CD8-positive, alpha-beta memory T cell (primary cell): ENCODE measurements at places on chromosomes 4 and X.
A peak's percentile ranks its signal among the peaks of the same experiment; 100 is the strongest.

GRCh38 chr4:126354784-126355183, 1040.0 kb downstream of the FAT4 start:
- H3K36me3 ChIP-seq: no peaks in the 10 kb centered on the region
- no peaks in the 10 kb centered on the region for H3K27me3 ChIP-seq
- DNase-seq: no peak
- no peak overlapping the region for H3K27ac ChIP-seq

DNA sequence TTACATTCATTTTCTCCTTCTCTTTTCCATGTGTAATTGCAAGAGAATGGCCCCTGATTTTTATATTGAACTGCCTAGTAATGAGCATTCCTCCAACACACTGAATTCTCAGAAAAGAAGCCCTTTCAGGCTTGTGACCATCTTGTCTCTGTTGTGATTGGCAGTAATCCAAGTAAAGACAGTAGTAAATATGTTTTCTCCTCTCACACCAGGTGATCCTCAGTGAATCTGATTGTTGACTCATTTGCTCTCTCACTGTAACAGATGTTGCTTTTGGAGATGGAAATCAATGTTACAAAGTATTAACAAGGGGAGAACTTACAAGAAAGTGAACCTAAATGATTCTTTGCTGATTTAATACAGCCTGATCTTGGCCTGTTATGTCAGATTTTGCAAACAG, 271.0 kb downstream of the AFF2 start:
- H3K4me1 ChIP-seq: no peaks in the 10 kb centered on the region
- no peak overlapping the region for H3K4me3 ChIP-seq
- DNase-seq: no peak
- no peaks in the 10 kb centered on the region for H3K36me3 ChIP-seq
- H3K27me3 ChIP-seq: no peaks in the 10 kb centered on the region

DNA sequence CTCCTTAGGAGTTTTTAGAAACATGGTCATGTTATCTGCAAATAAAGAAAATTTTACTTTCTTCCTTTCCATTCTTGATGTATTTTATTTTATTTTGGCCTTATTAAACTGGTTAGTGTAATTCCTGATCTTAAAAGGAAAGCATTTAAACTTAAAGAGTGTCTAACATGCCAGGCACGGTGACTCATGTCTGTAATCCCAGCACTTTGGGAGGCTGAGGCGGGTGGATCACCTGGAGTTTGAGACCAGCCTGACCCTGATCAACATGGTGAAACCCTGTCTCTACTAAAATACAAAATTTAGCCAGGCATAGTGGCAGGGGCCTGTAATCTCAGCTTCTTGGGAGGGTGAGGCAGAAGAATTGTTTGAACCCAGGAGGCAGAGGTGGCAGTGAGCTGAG, 281.3 kb downstream of the PTTG2 start:
- H3K4me3 ChIP-seq: no peak overlapping the region
- H3K36me3 ChIP-seq: no peaks in the 10 kb centered on the region
- DNase-seq: no peak
- H3K4me1 ChIP-seq: peaks cover 17% of the 10 kb centered on the region

DNA sequence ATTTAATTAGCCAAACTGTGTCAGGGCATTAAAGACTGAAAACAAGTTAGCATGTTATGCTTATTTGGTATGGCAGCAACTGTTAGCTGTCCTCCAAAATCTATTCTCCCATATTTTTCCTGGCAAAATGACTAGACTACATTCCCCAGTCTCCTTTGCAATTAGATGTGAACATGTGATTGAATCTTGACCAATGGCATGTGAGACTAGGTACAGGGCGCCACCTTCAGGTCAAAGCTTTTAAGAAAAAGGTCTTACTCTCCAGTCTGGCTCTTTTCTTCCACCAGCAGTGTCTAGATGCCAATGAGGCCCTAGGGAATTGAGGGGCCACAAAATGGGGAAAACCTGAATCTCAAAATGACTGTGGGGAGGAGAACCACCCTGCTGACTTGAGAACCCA, 408.2 kb downstream of the SMARCA1 start:
- no peaks in the 10 kb centered on the region for H3K4me1 ChIP-seq
- DNase-seq: no peak
- H3K36me3 ChIP-seq: no peaks in the 10 kb centered on the region
- H3K27me3 ChIP-seq: no peaks in the 10 kb centered on the region
- no peak overlapping the region for H3K27ac ChIP-seq

GRCh38 chr4:177010418-177010817, 217.7 kb upstream of the VEGFC start:
- no peaks in the 10 kb centered on the region for H3K27me3 ChIP-seq
- no peak for DNase-seq
- H3K4me1 ChIP-seq: no peaks in the 10 kb centered on the region
- H3K4me3 ChIP-seq: no peak overlapping the region
- H3K36me3 ChIP-seq: no peaks in the 10 kb centered on the region
- no peak overlapping the region for H3K27ac ChIP-seq

GRCh38 chr4:129561886-129562671, 466.1 kb downstream of the C4orf33 start:
- no peaks in the 10 kb centered on the region for H3K36me3 ChIP-seq
- no peak overlapping the region for H3K4me3 ChIP-seq
- DNase-seq: no peak
- no peaks in the 10 kb centered on the region for H3K27me3 ChIP-seq

DNA sequence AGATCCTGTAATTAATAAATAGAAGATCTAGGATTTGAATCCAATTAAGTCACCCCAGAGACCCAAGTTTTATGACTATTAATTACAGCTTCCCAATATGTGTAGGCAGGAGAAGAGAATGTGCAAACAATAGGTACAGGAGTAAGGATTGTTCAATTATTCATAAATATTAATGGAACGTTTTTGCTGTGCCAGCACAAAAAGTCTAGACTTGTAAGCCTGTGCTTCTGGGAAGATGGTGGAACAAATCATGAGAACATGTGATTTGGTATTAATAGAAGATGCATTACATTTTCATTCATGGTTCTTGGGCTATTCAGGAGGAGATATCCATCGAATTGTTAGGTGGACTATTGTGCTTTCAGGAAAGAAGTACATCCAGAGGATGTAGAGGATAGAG, 1240.9 kb downstream of the STIM2 start:
- no peaks in the 10 kb centered on the region for H3K36me3 ChIP-seq
- H3K27me3 ChIP-seq: no peaks in the 10 kb centered on the region
- H3K27ac ChIP-seq: no peak overlapping the region
- no peak overlapping the region for H3K4me3 ChIP-seq
- no peak for DNase-seq

DNA sequence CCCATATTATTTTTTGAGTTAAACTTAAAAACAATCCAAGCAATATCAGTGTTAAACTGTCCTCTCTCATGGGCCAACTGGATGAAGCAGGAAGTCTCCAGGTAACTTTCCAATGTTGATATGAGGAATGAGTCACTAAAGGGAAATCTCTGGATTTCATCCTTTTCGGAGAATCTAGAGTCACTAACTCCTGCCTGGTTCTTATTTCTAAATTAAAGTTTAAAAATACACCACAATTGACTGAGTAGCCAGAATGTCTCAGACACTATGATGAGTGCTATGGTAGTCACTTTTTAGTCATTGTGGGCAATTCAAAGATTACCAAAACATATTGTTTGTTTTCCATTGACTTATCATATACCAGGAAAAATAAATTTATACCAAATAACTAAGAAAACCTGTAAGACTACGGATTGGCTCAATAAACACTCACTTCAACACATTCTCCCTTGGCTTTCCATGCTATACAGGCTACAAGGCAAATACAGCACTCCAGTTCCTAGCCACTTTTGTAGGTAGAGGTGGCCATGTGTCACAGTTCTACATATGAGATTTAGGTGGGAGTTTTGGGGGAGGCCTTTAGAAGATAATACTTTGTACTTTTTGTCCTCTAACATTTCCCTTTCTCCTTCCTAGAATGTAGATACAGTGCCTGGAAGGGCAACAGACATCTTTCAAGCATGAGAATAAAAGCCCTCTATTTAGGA, 8.6 kb downstream of the SLC9B2 start:
- no peaks in the 10 kb centered on the region for H3K27me3 ChIP-seq
- no peak overlapping the region for H3K27ac ChIP-seq
- H3K4me1 ChIP-seq: no peaks in the 10 kb centered on the region
- DNase-seq: no peak
- H3K4me3 ChIP-seq: no peak overlapping the region

DNA sequence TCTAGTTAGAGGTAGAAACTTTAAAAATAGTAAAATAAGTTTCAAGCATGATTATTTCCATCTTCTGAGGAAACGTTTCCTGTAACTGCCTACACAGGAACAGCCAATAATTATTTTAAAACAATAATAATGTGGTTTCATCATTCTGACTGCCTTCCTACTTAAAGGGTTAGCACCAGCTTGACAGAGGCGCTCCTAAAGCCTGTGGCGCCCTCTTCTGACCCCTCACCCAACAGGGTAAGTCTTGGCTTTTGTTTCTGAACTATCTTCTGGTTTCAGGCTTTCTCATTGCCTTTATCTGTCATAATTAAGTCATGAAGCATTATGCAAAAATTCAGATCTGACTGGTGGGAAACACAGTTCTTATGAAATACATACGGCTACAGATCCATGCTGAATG, 96.7 kb downstream of the ITM2A start:
- DNase-seq: peak; percentile 62
- H3K27ac ChIP-seq: no peak overlapping the region
- H3K4me1 ChIP-seq: peaks cover 43% of the 10 kb centered on the region
- no peak overlapping the region for H3K4me3 ChIP-seq
- no peaks in the 10 kb centered on the region for H3K27me3 ChIP-seq
- no peaks in the 10 kb centered on the region for H3K36me3 ChIP-seq

DNA sequence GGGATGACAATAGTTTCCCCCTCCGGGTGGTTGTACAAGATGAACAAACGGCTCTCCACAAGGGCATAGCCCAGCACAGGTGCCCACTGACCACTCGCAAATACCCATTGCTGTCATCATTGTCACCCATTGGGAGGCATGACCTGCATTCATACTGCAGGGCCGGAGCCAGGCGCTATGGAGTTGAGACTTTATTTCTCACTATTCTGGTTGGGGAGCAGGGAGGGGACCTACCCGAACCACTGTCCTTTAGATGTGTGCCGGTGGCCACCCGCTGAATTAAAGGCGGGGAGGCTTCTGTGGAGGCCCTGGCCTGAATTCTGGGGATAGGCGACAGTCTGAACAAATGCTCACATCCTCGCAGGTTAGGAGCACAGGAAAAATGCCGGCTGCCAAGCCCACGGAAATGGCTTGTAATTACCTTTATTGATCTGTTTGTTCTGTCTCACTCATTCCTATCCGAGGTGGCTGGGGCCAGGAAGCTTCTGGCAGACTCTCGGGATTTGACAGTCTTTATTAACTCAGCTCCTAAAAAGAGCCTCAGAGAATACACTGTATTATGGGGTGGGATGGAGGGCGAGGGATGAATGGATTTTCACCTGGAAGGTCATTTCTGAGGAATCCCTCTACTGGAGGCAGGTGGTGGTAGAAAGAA, 125.1 kb upstream of the PSAPL1 start:
- H3K27me3 ChIP-seq: no peaks in the 10 kb centered on the region
- H3K27ac ChIP-seq: no peak overlapping the region
- DNase-seq: no peak
- H3K4me3 ChIP-seq: no peak overlapping the region
- H3K36me3 ChIP-seq: no peaks in the 10 kb centered on the region
- no peaks in the 10 kb centered on the region for H3K4me1 ChIP-seq

- no peak for DNase-seq
- peaks cover 4% of the 10 kb centered on the region for H3K36me3 ChIP-seq
- H3K27ac ChIP-seq: no peak overlapping the region
- no peak overlapping the region for H3K4me3 ChIP-seq
Observed at GRCh38 chr4:102563000-102563399, 61.8 kb downstream of the NFKB1 start.

- no peaks in the 10 kb centered on the region for H3K36me3 ChIP-seq
- no peak for DNase-seq
- H3K4me1 ChIP-seq: no peaks in the 10 kb centered on the region
Observed at GRCh38 chr4:150395872-150396271, 186.1 kb upstream of the MAB21L2 start.

DNA sequence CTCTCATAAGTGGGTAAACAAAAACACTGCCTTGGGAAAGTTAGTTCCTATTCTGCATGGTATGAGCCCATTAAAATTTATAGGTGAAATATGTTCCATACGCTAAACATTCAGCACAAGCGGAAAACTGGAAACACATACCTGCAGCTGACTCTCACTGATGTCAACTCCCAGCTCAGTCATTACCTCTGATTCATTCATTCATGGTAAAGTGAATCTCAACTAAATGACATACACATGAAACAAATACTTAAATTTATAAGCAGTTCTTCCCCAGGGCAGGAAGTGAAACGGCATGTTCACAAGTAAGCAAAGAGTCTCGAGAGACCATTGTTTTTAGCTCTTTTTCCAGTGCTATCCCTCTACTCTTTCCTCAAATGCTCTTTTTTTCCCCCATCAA, 1.6 kb downstream of the SLC10A6 start:
- no peak for DNase-seq
- H3K4me3 ChIP-seq: no peak overlapping the region
- H3K27ac ChIP-seq: no peak overlapping the region
- no peaks in the 10 kb centered on the region for H3K27me3 ChIP-seq
- H3K36me3 ChIP-seq: no peaks in the 10 kb centered on the region

GRCh38 chr4:175639346-175639745, 172.7 kb downstream of the GPM6A start:
- DNase-seq: no peak
- H3K27me3 ChIP-seq: no peaks in the 10 kb centered on the region

DNA sequence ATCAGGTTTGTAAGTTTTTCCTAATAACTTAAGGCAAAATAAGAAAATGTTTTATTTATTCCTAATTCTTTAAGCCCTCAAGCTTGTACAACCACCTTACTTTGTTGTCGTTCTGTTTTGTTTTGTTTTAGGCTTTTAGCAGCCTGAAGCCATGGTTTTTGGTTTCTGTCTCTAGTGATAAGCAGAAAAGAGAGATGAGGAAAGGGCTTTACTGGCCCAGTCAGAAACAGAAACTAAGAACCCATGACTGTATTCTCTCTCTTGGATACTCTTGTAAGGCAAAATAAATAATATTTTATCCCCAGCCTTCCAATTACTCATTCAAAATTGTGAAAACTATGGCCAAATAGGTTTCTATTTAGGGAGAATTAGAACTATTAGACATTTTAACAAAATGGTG, 29.4 kb downstream of the TBC1D19 start:
- H3K27ac ChIP-seq: no peak overlapping the region
- no peak for DNase-seq
- H3K4me3 ChIP-seq: no peak overlapping the region
- no peaks in the 10 kb centered on the region for H3K27me3 ChIP-seq
- H3K36me3 ChIP-seq: no peaks in the 10 kb centered on the region
- H3K4me1 ChIP-seq: peaks cover 7% of the 10 kb centered on the region

DNA sequence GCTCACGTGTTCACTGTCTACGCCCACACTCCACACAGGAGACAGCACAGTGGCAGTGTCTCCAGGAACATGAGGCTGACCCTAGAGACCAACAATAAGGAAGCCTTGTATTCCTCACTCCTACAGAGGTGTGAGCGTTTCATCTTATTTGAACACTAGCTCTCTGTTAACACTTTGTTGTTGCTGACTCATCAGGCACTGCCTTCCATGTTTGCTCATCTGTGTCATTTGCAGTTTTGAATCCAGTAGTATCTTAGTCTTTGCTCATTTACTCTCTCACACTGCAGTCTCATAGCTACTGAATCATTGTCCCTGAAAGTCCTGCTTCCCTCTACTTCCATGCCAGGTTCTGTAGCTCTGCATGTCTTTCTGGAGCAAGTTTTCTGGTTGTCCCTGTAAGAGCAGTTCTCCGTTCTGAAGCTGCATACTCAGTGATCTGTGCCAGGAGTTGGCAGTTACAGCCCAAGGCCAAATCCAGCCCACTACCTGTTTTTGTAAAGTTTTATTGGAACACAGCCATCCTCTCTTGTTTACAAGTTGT, 80.3 kb upstream of the DCLK2 start:
- H3K36me3 ChIP-seq: no peaks in the 10 kb centered on the region
- H3K4me3 ChIP-seq: no peak overlapping the region
- H3K27me3 ChIP-seq: no peaks in the 10 kb centered on the region
- no peaks in the 10 kb centered on the region for H3K4me1 ChIP-seq
- no peak overlapping the region for H3K27ac ChIP-seq
- DNase-seq: no peak
